ENCODE measurements at places on chromosomes 4 and X.

GRCh38 chrX:68421636-68422035 lies 11.7 kb downstream of the OPHN1 start:
- no peak for DNase-seq

GRCh38 chrX:111483881-111484280 lies 27.6 kb upstream of the SERTM2 start:
- DNase-seq, result no peak

DNA sequence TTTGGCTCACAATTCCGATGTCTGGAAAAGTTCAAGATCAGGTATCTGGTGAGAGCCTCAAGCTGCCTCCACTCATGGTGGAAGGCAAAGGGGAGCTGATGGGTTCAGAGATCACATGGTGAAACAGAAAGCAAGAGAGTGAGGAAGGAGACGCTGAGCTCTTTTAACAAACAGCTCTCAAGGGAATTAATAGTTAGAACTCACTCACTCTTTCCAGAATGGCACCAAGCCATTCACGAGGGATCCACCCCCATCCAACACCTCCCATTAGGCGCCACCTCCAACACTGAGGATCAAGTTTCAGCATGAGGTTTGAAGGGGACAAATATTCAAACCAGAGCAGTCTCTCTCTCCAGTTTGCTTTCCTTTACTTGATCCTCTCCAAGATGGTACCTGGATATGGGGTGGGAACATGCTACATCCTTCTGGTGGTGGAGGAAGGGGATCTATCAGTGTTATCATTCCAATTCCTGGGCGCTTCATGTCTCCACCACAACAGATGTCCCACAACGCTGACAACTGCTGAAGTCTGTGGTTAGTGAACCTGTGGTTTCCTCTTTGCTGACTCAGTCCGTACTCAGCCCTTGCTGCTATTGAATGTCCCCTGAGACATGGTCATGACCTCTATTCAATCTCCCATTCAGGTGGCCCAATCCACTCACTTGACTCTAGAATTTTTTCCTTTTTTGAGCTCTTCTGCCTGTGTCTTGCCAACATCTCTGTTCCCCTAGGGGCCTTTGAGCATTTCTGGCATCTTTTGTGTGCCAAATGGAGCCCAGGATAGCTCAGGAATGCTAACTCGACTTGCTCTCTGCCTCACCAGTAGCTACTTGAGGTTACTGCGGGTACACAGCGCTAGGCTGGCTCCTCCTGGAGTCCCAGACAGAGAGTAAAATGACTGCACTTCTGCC lies 395.2 kb downstream of the MID1IP1 start:
- no peak for DNase-seq

- no peak for DNase-seq
These were observed 834.4 kb upstream of the SLIT2 start for GRCh38 chr4:19417256-19417655.

GRCh38 chrX:109797311-109797975 lies 64.4 kb upstream of the ACSL4 start:
- no peak for DNase-seq

DNA sequence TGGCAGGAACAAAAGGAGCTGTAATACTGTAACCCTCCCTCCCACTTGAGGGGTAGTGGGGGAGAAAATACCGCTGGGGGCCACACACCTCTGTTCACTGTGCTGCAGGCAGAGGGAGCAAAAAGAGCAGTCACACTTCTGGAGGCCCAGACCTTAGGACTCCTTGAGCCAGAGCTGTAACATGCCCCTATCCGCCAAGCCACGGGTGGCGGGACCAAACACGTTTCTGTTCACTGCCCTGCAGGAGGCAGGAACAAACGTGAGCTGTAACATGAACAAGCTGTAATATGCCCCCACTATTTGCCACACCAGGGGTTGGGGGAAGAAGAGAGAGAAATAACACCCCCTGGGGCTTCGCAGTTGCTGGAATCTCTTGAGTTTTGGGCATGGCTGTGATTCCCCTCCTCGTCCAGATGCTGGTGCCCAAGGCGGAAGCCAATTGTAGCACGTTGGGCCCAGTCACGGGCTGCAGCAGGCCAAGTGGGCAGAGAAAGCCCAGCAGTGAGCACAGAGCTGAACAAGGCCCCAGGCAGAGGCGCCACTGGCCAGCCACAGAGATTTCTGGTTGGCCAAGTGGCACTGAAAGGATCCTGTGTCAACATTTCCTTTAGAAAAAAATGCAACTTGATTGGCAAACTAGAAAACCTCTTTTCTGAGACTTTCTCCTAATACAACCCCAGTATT lies 509.7 kb downstream of the INPP4B start:
- DNase-seq, result no peak

DNA sequence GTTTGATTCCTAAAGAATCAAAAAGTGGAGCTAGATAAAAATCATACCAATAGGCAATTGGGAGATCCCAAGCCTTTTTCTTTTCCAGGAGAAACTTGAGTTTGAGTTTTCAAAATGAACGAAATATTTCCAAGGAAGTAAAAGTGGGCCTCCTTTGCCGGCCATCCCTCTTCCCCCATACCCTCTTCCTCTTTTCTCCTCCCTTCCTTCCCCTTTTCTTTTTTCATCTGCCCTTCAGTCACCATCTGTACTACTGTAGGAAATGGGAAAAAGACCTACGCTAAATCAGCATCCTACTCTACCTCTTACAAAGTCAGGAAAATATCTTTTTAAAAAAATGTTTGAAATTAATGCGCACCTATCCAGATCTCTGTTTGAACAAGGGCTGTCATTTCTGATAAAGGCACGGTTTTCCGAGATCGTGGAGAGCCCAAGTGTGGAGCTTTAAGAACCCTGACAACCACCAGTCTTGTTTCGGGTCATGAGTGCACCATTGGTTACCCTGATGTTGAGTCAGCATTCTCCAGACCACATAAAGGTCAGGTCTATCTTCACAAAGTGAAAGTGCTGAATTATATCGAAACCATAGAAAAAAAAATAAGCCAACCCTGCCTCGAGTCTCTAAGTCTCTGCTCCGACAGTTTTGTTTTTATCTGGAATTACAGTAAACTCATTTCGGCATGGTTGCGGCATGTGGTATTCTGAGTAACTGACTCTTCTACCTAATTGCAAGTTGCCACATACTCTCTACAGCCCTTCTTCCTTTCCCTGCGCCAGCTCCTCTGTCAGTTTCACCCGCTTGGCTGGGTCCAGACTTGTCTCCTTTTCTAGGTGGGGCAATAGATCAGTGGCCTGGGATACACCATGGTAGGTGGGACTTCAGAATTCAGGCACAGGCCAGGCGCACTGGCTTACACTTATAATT lies 140.2 kb upstream of the KLF3 start:
- DNase-seq, result no peak

DNA sequence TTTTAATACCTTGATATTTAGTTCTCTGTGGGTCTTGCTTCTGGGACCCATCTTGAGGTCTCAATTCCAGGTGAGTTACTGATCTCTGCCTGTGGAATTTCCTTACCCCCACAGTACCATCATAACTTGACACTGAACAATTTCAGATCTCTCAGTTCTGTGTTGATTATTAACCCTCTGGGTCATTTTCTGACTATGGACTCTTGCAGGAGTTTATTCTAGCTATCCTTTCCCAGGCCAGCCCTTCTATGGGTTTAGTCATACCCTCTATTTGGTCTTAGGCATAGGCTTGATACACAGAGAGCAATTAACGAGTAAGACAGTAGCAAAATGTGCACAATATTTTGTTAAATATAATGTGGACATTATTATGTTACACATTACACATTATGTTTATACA lies 3.7 kb upstream of the SPARCL1 start:
- no peak for DNase-seq

DNA sequence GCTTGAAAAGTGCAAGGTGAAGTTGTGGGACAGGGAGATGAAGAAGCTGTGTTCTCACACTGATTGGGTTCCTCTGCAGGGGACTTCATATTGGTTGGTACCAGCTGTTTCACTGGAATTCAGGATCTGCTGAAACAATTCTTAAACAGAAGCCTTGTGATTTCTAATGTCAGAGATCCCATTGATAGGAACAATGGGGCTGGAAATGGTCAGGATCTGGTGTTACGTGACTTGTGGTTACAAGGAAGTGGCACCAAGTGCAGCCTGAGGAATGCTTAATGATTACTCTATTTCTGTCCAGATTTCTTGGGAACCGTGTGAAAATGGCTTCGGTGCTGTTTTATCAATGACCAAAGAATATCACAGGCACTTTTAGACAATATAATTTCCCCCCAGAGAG lies 68.1 kb downstream of the MOSPD2 start:
- DNase-seq, result no peak

DNA sequence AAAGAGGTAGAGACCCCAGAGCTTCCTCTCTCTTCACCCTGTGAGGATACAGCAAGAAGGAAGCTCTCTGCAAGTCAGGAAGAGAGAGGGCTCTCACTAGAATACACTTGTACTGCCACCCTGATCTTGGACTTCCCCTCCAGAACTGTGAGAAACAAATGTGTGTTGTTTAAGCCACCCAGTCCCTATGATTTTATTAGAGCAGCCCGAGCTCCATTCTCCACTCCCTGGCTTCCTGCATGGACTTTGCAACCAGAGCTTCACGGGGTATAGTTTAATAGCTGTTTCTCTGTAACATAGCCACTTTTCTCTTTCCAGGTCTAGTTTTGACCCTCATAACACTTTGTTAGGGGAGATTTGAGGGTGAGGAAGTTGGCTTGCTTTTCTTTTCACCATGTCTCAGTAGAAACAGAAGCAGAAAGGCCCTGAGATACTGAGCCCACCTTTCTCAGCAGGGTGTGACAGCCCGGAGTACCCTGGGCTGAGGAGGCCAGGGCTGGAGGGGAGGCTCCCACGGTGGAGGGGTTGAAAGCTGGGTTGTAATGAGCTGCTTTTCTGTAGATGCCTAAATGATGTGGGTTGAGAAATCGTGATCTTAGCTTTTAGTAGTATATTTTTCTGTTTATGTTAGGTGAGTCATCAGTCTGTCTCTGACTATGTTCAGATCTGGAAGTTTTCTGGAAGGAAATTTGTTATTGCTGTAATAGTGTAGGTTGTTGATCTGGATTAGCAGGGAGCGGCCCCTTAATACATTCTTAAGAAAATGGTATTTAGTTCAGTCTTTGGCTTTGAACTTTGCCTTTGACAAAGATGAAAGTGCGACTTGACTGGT lies 118.6 kb downstream of the PTTG2 start:
- no peak for DNase-seq

DNA sequence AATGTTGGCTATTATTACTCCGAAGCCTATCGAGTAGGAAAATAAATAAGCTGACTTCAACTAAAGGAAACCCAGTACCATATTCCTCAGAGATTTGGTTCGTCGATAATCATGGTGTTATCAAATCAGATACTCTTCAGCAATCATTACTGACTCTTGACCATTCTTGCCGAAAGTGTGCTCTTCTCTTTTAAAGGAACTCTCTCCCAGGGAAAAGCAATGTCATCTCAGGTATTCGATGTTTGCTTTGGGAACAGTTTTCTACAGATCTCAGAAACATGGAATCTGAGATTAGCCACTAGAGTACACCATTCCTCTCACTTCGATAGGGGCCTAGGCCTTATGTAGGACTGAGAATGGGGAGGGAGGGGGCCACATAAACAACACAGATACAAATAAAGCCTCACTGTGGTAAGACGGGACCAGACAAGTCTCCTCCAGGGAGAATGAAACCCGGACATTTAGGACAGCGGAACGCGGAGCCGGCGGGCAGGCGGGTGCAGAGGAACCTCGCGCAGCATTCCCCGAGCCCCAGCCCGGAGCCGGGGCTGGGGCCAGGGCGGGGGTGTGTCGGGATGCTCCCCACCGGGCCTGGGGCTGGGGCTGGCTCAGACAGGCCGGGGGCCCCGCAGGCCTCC lies 581 bp downstream of the DNAJB14 start:
- DNase-seq, result no peak

DNA sequence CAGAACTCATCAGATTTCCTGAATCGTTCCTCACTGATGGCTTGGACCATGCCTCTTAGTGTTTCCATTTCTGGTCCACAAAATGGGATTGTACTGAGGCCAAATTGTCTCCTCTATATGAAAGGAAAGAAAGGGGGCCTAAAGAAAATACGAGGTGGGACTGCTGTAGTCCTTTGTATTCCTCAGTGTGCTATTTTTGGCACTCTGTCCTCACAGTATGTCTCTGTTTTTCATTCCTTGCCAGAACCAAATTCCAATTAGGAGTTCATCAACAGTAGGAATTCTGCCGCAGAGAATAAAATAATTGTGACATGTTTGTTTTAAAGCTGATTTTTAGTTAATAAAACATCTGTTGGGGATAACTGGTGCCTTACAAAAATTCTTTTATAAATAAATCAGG lies 515.7 kb downstream of the SMARCA1 start:
- no peak for DNase-seq

- no peak for DNase-seq
These were observed 993.6 kb downstream of the ARAP2 start for GRCh38 chr4:35250761-35251160.

DNA sequence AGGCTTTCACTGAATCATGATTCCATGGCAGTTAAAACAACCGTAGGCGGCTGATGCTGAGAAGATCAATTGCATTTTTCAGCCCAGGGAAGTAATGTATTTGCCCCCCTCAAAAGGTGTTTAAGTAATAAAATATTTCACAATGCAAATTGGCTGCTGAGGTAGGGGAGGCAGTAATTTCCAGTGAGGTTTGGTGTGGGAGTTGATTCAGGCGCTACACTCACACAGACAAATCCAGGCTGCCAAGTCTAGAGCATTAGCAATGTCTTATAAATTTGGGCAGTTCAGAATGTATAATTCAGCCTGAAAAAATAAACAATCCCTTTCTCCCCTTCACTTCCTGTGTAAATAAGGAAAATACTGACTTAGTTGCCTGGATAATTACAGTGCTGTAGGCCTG lies 461.7 kb downstream of the IDS start:
- DNase-seq, result no peak

DNA sequence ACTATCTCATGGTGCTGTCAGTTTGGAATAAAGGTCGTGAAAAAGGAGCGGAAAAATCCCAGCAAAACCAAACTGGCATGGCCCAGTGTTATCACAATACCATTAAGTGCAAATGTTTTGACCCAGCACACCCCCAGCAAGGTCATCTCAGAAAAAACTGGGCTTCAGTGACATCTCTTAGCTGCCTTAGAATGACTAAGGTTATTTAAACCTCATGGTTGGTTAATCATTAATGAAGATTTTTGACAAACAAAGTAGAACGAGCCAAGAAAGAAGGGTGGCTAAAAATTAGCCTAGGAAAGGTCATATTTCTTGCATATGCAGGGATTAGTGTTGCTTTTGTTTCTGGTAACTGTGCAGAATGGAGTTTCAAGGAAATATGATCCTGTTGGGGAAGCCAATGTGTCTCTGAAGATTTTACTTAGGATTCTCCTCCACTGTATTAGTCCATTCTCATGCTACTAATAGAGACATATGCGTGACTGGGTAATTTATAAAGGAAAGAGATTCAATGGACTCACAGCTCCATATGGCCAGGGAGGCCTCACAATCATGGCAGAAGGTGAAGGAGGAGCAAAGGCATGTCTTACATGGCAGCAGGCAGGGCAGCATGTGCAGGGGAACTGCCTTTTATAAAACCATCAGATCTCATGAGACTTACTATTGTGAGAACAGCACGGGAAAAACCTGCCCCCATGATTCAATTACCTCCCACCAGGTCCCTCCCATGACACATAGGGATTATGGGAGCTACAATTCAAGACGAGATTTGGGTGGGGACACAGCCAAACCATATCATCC lies 83.5 kb downstream of the CHRNA9 start:
- no peak for DNase-seq

Measured in mucosa of descending colon (tissue), 3 donors.